ENCODE measurements at places on chromosomes 1 and 21.

- no peak for DNase-seq
These were observed 32.0 kb downstream of the PGBD5 start for GRCh38 chr1:230394134-230394533.

DNA sequence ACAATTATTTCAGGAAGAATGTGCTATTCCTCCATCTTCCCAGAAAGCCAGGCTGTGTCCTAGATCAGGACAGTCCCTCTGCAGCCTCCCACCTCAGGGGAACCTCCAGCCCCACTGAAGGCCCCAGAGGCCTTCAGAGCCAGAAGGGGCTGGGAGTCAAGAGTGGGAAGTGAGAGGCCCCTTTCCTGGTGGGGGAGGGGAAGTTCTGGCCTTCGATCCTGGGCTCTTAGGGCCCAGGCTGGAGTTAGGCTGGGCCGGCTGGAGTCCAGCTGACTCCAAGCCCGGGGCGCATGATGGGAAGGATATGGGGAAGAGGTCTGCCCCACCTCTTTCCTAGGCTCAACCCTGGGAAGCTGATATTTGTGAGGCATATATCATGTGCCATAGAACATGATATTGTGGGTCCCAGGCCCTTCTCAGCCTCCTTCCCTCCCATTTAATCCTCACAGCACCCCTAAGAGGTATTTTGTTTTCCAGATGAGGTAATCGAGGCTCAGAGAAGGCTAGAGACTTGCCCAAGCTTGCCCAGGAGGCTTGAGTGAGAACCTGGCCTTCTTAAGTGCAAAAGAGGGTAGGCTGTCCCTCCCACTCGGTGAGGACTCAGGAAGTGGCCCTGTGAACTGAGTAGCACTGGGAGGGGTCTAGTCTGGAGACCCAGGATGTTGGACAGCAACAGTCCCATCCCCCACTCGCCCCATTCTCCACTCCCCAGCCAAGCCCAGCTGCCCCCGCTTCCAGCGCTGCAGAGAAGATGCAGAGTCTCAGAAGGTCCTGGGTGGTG lies 18.6 kb upstream of the HSPG2 start:
- no peak for DNase-seq

DNA sequence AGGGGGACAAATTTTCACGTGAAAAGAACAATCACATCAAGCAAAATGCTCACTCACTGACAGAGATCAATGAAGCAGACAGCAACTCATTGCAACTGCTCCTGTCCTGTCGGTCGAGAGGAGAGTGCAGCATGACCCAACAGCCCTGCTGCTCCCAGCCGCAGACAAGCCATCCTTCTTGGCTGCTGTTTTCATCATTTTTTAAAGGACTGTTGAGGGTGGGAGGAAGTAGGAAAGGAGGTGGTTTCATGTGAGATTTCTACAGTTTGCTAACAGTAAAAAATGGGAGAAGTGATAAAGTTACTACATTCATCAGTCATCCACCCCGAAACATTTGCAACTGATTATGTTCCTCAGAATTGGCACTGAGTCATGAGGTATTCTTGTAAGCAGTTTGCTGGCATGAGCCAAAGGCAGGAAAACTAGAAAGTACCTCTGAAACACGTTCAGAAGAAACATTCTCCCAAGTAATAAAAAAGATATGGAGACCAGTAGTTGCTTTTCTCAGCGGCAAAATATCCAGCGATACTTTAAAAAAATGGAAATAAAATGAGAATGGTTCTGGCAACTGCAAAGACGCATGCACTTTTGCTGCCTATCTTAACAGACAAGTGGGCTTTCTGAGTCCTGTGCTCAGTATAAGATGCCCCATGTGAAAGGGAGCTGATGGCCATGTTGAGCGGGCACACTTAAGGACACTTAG lies 72.0 kb upstream of the CLDN14 start:
- DNase-seq: no peak

GRCh38 chr1:202577381-202577780 lies 132.9 kb downstream of the SYT2 start:
- no peak for DNase-seq

DNA sequence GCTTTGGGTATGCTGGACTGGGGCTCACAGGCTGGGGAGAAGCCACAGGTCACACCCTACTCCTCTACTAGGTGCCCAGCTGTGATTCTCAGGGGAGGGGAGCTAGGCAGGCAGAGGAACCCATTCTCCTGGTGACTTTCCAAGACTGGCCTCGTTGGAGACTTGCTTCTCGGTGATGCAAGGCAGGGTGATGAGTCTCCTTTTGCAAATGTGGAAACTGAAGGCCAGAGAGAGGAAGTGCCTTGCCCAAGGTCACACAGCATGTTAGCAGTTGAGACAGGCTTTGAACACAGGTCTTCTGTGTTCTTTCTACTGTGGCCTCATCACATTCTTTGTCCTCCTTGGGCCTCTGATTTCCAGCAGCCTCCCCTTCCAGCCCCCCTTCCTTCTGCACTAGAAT lies 20.5 kb upstream of the C1QA start:
- no peak for DNase-seq

- no peak for DNase-seq
These were observed 72.0 kb downstream of the VCAM1 start for GRCh38 chr1:100791586-100791985.

DNA sequence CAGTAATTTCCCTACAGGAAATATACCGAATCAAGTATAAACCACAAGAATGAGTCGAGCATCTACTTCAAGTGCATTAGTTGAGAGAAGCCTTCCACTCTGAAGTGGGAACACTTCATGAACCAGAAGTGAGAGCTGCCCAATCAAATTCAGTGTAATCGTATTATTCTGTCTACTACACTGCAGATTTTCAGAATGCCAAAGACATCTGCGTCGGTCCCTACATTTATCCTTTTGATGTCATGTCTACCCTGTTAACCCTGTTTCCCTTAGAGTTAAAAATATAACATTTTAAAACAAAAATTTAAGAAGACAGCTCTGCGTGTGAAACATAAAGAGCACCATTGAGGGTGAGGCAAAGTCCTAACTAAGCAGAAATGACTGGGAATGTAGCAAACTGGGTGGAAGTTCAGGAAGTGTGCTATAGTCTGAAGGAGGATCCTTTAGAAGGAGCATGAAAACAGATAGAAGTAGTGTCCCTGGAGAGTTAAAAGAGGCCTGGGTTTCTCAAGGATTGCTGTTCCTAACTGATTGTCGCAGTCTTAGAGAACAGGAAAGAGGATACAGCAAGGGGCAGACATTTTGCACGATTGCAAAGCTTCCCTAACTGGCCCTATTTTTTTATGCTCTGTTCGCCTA lies 291.2 kb downstream of the PTPRC start:
- DNase-seq: no peak

DNA sequence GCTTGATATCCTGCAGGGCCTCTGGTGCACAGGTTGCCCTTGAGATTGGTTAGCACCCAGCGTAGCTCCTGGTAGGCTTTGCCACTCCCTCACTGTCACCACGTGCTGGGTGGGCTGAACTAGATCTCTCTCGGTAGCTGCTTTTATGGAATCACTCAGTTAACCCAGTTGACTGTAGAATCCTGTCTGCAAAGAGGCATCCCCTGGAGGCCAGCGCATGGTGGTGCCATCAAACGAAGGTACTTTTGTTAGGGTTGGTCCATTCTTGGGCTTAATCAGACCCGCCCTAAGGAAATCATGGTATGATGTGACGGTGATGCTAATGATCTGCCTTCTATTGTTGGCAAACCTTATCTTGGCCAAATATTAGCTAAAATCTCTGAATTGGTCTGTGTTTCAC lies 153.4 kb downstream of the GALNT2 start:
- no peak for DNase-seq

DNA sequence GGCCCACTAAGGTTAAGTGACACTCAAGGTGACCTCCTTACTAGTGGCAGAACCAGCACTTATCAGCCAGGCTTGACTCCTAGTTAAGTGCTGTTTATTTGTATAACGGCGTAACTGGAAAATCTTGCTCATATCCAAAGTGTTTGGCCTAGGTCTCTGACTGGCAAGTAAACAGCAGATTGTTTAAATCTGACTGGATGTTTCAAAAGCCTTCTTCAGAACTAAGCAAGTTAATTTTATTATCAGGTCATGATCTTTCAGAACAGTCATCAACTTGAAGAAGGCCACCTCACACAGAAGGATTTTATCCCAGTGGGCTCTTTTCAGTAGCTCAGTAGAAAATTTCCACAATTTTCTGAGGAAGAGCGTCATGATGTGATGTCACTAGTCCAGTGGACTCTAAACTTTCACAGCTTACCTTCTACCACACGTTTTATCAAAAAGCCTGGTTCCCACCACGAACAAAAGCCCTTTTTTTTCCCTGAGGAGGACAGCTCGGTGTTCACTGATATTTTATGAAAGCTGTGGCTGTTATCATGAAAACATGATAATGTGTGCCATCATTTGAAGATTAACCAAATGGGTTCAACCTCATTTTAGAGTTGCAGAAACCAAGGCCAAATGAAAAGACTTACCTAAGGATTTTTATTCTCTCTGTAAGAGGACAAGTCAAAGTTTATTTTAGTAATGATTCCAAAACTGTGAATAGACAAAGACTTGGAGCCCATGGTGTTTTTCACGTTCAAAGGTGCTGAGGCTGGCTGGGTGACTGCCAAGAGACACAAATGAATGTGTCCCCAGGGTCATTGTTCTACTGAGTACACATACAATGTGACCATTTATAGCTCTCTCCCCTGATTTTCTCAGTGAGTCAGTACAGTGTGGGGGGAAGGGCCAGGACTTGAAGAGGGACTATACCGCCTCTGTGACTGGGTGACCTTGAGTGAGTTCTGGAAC lies 9.1 kb downstream of the SGIP1 start:
- DNase-seq: no peak

DNA sequence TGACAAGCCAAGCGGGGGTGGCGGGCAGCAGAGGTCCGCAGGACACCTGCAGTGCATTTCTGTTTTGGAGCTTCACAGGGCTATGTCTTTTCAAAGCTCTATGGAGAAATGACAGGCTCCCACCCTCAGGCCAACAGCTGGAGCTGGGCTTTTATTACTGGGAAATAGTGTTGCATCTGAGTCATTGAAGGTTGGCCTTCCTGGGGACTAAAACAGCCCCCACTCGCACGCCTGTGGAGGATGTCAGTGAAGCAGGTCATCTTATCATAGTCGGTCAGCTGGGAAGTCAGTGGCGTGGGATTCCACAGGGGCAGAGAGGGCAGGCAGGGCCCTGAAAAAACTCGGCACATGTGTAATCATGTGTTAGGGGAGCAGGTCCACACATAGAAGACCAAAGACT lies 55.3 kb downstream of the NTPCR start:
- no peak for DNase-seq

- DNase-seq: no peak
These were observed 187.5 kb downstream of the HHAT start for GRCh38 chr1:210516092-210516656.

DNA sequence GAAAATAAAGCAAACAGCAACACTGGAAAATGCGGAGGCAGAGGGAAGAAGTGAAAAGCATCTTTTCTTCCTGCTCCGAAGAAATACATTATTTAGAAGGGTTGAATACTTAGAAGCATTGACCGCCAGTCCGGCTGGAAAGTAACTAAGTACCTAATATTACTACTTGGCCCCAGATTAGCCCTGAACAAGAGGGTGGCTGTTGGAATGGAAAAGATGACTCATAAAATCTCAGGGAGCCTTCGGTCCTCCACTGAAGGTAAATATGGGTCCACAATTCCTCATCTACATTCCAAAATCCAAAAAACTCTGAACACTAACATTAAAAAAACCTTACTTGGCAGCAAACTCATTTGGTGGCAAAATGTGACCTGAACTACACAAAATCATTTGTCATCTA lies 40.1 kb downstream of the BCAR3 start:
- DNase-seq: no peak

DNA sequence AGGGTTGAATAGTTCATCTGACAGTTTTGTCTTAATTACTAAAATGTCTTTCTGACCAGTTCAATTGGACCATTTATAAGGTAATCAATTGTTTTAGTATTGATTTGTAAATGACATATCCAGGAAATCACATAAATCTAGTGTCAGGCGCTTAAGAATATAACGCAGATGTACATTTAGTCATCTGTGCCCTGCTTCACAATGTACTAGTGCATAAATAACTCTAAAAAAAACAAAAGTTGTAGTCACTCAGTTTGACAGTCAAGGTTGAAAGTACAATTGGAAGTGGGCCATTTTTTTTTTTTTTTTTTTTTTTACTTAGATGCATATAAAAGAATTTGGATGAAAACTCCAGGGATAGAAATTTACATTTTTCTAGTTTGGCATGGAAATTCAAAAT lies 490.4 kb downstream of the PTPRC start:
- DNase-seq: no peak

DNA sequence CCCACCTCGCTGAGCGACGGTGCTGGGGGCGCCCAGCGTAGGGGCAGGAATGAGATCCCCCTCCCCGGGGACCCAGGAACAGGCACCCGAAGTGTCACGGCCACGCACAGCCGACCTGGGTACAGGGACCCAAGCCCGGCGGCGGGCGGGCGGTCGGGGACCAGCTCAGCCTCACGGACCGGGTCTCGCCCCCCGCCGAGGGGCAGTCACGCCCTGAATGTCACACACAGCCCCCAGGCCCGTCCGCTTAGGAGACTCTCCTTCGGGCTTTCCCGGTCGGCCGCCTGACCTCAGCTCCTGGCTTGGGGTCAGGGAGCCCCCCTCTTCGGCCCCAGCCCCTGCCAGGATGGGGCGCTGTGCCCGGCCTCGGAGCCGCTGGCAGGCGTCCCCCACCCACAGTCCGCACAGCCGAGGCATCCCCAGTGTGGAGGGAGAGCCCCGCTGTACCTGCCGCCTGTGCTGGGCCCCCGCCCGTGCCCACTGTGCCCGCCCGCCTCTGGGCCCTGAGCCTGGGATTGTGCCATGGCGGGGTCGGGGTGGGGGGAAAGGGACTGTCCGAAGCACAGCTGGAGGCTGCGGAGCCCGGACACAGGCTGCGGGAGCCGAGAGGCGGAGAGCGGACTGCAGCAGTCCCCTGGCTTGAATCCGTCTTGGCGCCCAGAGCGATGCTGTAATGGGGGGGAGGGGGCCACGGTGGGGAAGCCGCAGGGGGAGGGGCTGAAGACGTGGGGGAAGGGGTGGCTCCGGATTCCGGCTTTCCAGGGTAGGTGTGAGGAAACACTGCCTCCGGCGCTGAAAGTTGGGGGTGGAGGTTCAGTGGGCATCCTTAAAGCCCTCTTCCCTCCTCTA lies 627 bp upstream of the DLGAP3 start:
- no peak for DNase-seq

GRCh38 chr1:26579681-26580111 lies 50.1 kb downstream of the RPS6KA1 start:
- no peak for DNase-seq

- DNase-seq: no peak
These were observed 93.0 kb downstream of the MTR start for GRCh38 chr1:236888126-236888525.

- DNase-seq: no peak
These were observed 138.6 kb upstream of the ERRFI1 start for GRCh38 chr1:8164670-8165069.
